ENCODE measurements at places on chromosomes 3 and 15.

DNA sequence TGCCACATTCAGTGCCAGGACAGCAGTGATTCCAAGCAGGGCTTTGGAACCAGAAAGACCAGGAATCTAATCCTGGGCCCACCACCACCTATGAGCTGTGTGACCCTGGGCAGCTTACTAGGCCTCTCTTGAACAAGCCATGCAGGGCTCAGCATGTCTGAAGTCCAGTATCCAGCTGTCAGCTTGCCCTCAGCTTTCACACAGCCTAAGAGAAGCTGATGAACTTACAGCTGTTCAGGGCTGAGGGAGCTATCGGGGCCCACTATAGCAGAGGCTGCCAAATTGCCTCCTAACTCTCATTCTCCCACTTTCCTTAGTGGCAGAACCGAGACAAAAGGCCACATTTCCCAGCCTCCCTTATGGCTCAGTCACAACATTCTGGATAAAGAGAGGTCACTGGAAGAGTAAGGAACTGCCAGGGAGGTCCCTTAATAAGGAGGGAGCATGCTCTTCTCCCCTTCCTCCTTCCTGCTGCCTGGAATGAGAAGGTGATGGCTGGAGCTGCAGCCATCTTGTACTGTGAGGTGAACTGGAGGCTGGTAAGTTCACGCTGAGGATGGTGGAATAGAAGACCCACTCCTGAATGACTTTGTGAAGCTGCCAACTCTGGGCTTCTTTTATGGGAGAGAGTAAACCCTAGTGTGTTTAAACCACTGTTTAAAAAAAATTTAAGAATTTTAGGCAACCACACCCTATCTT is 34.5 kb downstream of the FEM1B start:
- peak; percentile 33 for DNase-seq

GRCh38 chr15:92652576-92652966 is 3.0 kb downstream of the FAM174B start:
- no peak for DNase-seq

GRCh38 chr15:58639992-58640391 is 109.5 kb downstream of the ADAM10 start:
- DNase-seq: no peak

DNA sequence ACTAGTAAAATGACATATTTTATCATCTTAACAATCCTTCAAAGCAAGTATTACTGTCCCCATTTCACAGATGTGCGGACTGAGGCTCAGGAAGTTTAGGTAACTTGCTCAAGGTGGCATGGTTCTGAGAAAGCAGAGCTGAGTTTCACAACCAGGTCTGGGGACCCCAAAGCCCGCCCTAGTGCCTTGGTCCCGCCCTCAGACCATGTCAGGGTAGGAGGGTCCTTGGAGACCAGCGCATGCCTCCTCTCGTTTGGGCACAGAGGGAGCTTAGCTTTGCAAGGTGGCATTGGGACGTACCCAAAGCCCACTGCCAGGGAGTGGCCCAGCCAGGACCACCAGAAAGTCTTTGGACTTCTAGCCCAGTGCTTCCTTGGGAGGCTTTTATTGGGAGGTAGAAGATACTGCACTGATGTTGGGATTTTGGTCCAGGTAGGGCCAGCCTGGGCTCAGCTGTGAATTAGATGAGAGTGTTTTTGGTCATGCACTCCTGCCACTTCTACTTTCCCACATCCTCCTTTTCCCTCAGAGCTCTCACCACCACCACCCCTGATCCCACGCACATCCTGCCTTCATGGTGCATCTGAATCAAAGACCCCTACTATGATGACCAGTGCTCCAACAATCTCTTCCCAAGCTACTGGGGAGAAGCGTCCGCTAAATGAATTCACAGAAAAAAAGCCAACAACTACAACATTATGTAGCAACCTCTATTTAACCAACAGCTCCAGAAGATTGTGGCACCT is 307.9 kb downstream of the TLE3 start:
- peak; percentile 36 for DNase-seq

DNA sequence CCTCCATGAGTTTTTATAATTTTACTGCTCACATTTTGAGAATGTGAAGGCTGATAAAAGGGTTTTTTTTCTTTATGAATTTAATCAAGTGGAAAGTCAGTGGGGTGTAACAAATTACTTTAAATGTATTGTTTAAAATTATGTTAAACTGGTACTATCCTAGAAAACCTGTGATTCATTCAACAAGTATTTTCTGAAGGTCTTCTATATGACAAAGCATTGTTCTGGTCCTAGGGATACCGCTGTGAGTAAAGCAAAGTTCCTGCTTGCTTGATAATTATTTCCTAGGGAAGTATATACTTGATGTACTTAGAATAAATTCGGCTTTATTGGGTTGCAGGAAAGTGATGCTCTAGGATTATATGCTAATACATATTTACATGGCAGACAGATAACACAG is 152.8 kb upstream of the GOLGA6L4 start:
- no peak for DNase-seq

DNA sequence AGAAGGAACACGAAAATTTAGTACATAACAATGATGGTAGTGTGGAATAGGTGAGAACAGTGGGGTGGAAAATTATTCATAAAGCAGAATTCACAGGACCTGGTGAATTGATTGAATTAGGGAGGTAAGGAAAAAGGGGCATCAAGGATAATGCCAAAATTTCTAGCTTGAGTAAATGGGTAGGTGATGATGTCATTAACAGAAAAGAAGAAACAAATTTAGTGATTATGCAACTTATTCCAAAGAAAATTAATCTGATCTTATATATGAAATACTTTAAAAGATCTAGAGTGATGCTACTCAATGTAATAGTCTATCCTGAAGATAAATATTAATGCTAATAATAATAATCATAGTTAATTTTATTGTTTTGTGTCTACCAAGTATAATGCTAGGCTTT is 544.6 kb upstream of the LMCD1 start:
- no peak for DNase-seq

DNA sequence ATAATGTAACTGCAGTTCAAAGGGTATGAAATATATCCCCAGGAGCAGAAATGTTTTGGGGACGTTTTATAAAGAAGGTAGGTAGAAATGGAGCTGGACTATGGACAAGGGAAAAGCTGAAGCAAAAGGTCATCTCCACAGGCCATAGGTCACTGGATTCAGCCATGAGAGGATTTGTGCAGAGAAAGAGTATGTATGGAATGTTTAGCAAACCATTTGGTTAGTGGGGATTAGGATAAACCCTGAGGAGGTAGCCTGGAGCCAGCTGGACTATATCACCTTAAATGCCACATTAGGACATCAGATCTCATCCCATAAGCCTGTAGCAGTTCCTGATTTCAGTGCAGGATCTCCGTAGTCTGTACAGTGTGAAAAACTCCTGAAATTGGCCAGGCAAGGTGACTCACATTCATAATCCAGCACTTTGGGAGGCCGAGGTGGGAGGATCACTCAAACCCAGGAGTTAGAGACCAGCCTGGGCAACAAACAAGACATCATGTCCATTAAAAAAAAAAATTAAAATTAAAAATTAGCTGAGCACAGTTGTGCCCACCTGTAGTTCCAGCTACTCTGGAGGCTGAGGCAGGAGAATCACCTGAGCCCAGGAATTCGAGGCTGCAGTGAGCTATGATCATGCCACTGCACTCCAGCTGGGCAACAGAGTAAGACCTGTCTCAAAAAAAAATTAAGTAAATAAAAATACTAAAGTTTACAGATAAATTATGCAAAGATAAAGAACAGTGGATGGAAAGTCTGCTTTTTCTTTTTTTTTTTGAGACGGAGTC is 4.7 kb downstream of the IP6K1 start:
- DNase-seq: no peak

Measured in ecto neural progenitor cell (in vitro differentiated cells).